ENCODE measurements at places on chromosomes 1 and 21.

- H3K4me1 ChIP-seq: no peaks in the 10 kb centered on the region
- H3K36me3 ChIP-seq: no peaks in the 10 kb centered on the region
- DNase-seq: no peak
- H3K27ac ChIP-seq: no peak overlapping the region
- H3K4me3 ChIP-seq: no peak overlapping the region
Measured at GRCh38 chr1:51973587-51974474, 16.7 kb downstream of the RAB3B start.

- no peak for DNase-seq
- no peaks in the 10 kb centered on the region for H3K36me3 ChIP-seq
- H3K27me3 ChIP-seq: no peaks in the 10 kb centered on the region
- H3K4me1 ChIP-seq: peaks cover 3% of the 10 kb centered on the region
- no peak overlapping the region for H3K4me3 ChIP-seq
Measured at GRCh38 chr1:210330279-210330866, 1.7 kb downstream of the HHAT start.

DNA sequence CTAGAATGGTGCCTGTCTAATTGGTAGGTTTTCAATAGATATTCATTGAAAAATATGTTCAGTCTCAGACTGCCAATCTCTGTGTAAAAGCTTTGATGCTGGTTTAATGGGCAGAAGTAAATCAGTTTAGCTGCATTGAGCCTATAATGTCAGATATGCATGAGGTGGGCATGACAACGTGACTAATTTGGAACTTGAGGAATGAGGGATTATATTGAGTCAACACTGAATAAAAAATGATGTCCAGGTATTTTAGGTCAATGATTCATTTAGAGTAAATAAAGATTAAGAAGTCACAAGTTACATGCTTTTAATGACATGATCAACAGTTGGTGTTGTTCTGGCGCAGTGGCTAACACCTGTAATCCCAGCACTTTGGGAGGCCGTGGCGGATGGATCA is 3.0 kb downstream of the WDR3 start:
- H3K36me3 ChIP-seq: peaks cover 24% of the 10 kb centered on the region
- DNase-seq: no peak
- H3K27me3 ChIP-seq: no peaks in the 10 kb centered on the region
- no peak overlapping the region for H3K4me3 ChIP-seq
- H3K27ac ChIP-seq: no peak overlapping the region

DNA sequence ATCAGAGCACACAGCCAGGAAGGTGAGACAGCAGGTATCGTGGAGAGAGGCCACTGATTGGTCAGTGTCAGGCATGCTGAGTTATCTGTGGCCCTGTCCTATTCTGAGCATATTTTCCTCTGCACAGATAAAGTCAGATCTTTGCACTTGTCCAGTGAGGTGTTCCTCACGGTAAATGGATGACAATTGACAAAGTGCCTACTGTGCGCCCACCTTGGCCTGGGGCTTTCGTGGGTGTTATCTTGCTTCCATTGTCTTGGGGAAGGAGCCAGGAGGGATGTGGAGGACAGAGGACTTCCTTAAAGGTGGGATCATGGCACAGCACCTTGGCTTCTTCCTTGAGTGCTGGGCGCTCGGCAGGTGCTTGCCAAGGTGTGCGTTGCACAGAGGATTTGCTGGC is 46.0 kb upstream of the WNT4 start:
- no peaks in the 10 kb centered on the region for H3K36me3 ChIP-seq
- no peaks in the 10 kb centered on the region for H3K27me3 ChIP-seq
- H3K27ac ChIP-seq: no peak overlapping the region
- no peaks in the 10 kb centered on the region for H3K4me1 ChIP-seq
- DNase-seq: no peak

GRCh38 chr1:64535938-64536835 is 66.3 kb downstream of the CACHD1 start:
- no peaks in the 10 kb centered on the region for H3K27me3 ChIP-seq
- no peaks in the 10 kb centered on the region for H3K36me3 ChIP-seq
- DNase-seq: no peak

DNA sequence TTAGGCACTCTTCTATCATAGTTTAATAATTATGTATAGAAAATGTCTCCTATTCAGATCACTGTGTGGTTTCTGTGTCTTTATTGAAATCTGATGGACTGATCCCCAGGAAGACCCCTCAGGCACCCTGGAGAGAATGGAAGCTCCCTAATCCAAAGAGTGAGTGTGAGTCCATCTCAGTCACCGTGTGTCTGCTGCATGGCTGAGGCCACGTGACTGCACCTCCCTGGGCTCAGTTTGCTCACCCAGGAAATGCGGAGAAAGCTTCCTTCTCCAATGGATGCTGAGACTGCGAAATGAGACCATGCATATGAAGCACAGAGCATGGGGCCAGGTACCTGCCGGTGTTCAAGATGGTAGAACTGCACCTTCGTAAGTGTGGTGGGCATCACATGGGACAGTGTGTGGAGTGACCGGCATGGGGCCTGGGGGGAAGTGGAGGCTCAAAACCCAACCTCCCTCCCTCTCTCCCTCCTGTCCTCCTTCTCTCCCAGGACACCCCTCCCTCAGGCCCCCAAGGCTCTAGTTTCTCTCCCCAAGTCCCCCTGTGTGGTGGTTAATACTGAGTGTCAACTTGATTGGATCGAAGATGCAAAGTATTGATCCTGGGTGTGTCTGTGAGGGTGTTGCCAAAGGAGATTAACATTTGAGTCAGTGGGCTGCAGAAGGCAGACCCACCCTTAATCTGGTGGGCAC is 557.5 kb downstream of the PTPRU start:
- H3K27me3 ChIP-seq: peaks cover 7% of the 10 kb centered on the region
- H3K27ac ChIP-seq: no peak overlapping the region
- no peaks in the 10 kb centered on the region for H3K36me3 ChIP-seq
- DNase-seq: no peak
- no peaks in the 10 kb centered on the region for H3K4me1 ChIP-seq

GRCh38 chr1:57093122-57093521 is 127.3 kb upstream of the C8B start:
- no peak overlapping the region for H3K4me3 ChIP-seq
- no peak for DNase-seq
- H3K36me3 ChIP-seq: no peaks in the 10 kb centered on the region

GRCh38 chr1:203028067-203028783 is 1.9 kb downstream of the PPFIA4 start:
- peaks cover 8% of the 10 kb centered on the region for H3K36me3 ChIP-seq
- no peaks in the 10 kb centered on the region for H3K27me3 ChIP-seq
- no peak overlapping the region for H3K4me3 ChIP-seq
- peaks cover 26% of the 10 kb centered on the region for H3K4me1 ChIP-seq

DNA sequence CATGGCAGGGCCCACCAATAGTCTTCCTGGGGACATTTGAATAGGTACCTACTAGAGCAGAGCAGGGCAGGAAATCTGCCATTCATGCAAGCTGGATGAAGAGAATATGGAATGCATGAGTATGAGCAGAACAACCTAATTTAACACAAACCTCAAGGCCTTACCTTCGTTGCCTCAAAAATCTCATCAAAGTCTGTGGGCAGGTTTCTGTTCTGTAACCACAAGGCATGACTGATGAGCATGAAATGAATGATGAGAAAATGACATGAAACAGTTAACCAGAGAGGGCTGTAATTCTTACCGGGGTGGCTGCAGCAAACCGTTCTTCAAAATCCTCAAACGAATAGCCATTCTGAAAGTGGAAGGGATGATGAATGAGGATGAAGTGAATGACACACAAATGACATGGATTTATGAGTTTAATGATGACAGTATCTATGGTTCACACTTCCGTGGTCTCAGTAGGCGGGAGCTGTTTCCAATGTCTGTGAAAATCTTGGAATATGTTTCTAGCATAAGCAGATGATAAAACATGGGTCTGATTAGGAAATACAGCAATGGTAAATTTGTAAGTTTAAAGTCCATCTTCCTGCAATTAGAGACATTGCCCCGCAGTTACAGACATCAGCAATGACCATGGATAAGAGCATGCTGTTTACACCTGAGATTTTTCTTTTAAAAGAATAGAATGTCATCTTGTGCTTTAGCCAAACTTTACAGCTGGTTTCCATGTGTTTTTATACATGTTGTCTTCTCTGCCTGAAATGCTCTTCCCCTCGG is 67.6 kb upstream of the C8B start:
- no peak overlapping the region for H3K4me3 ChIP-seq
- H3K4me1 ChIP-seq: no peaks in the 10 kb centered on the region
- no peaks in the 10 kb centered on the region for H3K27me3 ChIP-seq
- no peak for DNase-seq
- H3K36me3 ChIP-seq: no peaks in the 10 kb centered on the region

DNA sequence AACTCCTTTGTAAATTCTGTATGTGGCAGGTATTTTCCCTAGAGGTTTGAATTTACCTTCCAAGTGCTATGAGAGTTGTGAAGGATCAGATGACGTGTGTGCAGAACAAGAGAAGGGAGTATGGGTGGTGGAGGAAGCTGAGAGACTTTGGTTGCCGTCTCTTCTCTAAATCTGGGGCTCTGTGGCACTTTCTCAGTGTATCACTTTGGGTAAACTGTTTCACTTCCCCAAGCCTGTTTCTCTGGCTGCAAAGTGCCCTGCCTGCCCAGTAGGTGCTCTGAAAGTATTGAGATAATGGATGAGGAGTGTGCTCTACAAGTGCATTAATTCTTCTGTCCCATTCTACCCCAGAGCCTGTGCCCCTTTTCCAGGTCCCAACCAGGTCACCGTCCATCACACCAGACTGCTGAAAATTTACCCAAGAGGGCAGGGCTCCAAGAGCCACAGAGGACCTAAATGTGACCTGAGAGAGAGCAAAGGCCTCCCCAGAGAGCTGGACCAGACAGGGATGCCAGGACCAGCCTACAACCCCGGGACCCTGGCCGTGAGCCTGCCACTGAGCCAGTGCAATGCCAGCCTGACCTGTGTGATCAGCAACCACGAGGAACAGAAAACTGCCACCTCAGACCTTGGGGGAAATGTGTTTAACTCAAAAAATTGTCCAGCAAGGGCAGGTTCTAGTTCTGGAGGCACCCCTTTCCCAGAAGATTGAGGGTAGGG is 131.6 kb upstream of the ETV3 start:
- no peak overlapping the region for H3K27ac ChIP-seq
- H3K36me3 ChIP-seq: no peaks in the 10 kb centered on the region
- H3K4me1 ChIP-seq: no peaks in the 10 kb centered on the region
- no peak for DNase-seq
- peaks cover 3% of the 10 kb centered on the region for H3K27me3 ChIP-seq

GRCh38 chr1:176964687-176965086 is 199.8 kb downstream of the ASTN1 start:
- no peak for DNase-seq
- no peak overlapping the region for H3K27ac ChIP-seq
- no peak overlapping the region for H3K4me3 ChIP-seq
- no peaks in the 10 kb centered on the region for H3K4me1 ChIP-seq
- H3K27me3 ChIP-seq: no peaks in the 10 kb centered on the region

DNA sequence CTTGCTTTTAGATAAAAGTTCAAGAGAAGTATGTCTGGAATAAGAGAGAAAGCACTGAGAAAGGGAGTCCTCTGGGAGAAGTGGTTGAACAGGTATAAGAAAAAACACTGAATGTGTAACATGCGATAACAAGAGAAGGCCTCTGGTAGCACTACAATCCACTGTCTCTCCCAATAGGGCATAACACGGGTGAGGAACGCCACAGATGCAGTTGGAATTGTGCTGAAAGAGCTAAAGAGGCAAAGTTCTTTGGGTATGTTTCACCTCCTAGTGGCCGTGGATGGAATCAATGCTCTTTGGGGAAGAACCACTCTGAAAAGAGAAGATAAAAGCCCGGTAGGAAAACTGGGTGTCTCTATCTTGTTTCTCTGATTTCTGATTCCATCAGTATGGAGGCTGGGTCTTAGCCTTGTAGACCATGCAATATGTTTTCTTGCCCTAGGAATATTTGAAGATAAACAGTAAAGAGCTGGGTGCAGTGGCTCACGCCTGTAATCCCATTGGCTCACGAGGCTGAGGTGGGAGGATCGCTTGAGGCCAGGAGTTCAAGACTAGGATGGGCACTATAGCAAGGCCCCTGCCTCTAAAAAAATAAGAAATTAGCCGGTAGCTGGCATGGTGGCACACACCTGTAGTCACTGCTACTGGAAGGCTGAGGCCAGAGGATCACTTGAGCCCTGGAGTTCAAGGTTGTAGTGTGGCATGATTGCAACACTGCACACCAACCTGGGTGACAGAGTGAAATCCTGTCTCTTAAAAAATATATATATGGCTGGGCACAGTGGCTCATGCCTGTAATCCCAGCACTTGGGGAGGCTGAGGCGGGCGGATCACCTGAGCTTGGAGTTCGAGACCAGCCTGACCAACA is 40.4 kb downstream of the DAP3 start:
- peak; percentile 33 for DNase-seq
- H3K36me3 ChIP-seq: peaks cover 14% of the 10 kb centered on the region
- H3K4me3 ChIP-seq: no peak overlapping the region
- H3K27ac ChIP-seq: no peak overlapping the region
- H3K27me3 ChIP-seq: no peaks in the 10 kb centered on the region

- no peaks in the 10 kb centered on the region for H3K36me3 ChIP-seq
- H3K4me3 ChIP-seq: no peak overlapping the region
- no peaks in the 10 kb centered on the region for H3K27me3 ChIP-seq
- no peak overlapping the region for H3K27ac ChIP-seq
- no peak for DNase-seq
Measured at GRCh38 chr1:59438058-59438560, 141.2 kb downstream of the FGGY start.

GRCh38 chr1:31699341-31699891 is 4.4 kb downstream of the COL16A1 start:
- H3K4me1 ChIP-seq: peaks cover 46% of the 10 kb centered on the region
- no peaks in the 10 kb centered on the region for H3K27me3 ChIP-seq
- H3K36me3 ChIP-seq: peaks cover 52% of the 10 kb centered on the region
- DNase-seq: no peak

DNA sequence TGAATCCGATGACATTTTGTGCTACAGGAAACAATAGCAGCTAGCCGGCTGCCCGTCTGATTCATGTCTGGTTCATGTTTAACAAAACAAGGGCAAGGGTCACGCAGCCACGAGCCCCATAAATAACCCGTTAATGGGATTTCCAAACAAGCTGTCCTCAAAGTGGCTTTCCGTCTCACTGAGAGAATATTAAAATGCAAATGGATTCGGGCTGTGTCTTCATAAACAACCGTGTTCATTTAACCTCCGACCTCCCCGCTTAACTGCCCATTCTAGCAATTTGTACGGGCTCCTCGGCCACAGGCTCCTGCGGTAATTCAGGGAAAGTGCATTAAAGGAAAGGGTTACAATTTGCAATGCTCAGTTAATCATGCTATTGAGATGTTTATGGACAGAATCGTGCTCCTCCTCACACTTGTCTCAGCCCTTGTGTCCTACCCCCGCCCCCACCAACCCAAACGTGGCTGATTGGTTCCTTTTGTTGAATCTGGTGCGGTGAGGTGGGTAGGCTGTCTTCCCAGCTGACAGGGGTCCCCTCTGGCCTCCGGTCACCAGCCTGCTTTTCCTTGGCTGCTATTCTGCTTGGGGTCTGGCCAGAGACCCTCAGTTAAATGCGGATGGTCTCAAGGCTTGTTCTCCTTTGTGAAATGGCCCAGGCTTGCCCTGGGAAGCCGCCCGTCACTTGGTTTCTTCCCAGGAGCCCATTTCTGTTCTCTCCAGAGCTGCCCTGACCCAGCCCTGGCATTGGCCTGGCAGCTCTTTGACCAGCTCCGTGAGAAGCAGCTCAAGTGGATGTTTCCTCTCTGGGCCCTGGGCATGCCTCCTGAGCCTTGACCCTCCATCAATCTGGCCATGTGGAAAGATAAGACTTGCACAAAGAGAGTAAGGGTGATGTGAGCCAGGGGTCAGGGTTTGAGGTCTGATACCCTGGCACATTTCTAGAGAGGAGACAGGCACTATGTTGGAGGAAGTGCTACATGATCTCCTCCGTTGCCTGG is 200.7 kb upstream of the POU3F1 start:
- no peak overlapping the region for H3K27ac ChIP-seq
- H3K27me3 ChIP-seq: no peaks in the 10 kb centered on the region
- no peak overlapping the region for H3K4me3 ChIP-seq
- no peaks in the 10 kb centered on the region for H3K36me3 ChIP-seq
- no peak for DNase-seq

All from tibial artery (tissue), 4 donors.